ENCODE measurements at places on chromosomes 6 and 20.
A peak's percentile ranks its signal among the peaks of the same experiment; 100 is the strongest.

DNA sequence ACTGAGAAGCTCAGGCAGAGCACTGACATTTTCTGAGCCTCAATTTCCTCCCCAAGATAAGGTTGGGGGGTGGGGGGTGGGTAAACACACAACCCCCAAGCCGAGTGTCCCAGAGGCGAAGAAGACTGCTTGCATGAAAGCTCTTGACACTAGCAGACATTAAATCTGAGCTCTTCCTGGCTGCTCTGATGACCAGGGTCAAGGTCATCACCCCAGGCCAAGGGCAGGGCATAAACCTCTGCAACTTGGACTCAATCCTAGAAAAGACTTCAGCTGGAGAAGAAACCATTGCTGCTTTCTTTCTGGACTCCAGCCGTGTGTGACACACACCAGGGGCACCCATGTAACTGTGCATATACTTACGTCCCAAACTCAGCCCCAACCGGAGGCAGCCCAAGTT, 109.0 kb downstream of the BANF2 start:
- DNase-seq, result peak; percentile 43

DNA sequence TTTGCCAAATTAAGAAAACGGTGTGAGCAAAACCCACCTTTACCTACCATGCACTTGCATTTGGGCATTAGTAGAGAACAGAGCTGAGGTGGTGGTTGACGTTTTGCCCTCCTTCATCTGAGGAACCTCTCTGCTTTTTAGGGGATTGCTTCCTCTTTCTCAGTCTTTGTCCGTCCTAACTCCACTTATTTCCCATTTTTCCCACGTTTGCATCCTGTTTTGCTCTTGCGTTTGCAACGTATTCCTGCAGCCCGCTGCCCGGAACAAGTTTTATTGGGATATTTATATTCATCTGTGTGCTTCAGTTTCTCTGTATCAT, 374 bp upstream of the SERINC1 start:
- DNase-seq, result no peak

GRCh38 chr6:170277893-170278742, 12.8 kb downstream of the DLL1 start:
- no peak for DNase-seq

DNA sequence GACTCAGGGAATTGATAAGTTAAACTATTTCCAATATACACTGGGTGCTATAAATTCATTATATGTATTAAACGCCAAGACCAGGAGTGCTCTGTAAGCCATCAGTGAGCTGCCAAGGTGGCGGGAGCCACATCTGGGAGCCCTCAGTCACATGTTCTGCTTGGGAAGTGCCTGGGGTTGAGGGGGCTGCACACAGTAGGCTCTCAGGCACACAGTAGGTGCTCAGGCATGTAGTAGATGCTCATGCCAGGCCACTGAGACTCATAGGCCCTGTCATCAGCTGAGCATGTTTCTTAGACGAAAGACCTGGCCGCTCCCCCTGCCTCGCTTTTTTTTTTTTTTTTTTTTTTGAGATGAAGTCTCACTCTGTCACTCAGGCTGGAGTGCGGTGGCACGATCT, 83.3 kb upstream of the BHLHE23 start:
- DNase-seq, result no peak

DNA sequence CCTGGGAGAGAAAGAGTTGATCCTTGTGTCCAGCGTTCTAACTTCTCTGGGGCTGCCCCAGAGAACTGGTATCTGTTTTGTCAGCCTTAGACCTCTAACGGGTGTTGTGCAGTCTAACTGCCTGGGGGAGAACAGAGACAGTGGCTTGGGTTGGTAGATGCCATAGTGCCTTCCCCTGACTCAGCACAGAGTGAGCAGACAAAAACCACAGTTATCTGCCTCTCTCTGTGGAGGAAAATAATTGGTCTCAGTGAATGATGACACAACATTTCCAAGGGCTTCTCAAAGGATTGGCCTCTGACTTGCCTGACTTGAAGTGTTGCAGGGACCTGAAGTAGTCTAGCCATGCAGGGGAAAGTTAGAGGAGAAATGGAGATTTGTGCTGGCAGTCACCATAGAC, 226.2 kb upstream of the MAN1A1 start:
- no peak for DNase-seq

GRCh38 chr6:140459209-140459608, 1084.8 kb upstream of the CITED2 start:
- no peak for DNase-seq

DNA sequence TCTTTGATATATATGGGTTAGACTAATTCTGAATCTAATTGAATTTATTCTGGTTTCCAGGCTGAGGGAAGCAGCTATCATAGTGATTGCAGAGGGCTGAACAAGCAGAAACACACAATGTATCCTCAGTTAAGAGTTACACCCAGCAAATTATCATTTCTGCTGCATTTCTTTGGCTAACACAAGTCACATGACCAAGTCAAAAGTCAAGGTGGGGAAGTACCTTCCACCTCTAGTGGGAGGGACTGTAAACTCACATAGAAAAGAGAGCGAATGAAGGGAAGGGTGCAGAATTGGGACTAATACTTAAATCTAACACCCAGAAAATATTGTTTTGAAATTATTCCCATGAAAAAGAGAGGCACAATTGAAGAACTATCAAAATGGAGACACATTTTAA, 719.7 kb upstream of the MMS22L start:
- DNase-seq, result no peak

GRCh38 chr6:159309723-159310122, 140.5 kb downstream of the FNDC1 start:
- no peak for DNase-seq

DNA sequence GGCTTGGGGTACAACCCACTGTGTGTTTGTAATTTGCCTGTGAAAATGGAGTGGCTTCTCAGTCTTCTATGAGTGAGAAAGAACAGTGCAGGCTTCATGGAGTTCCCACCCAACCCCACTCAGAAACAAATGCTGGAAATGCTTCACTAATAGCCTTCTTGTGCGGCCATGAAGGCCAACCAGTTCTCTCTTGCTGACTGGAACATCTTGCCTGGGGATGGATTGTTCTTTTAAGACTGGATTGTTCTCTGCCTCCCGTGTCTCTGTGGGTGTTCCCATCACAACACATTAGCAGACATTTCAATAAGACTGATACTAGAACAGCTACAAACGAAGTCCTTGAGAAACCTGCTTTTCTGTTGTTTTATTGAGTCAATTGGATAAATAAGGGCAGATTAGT, 110.6 kb downstream of the PPP1R14C start:
- DNase-seq, result no peak

GRCh38 chr6:18527836-18528743, 140.9 kb downstream of the RNF144B start:
- no peak for DNase-seq

DNA sequence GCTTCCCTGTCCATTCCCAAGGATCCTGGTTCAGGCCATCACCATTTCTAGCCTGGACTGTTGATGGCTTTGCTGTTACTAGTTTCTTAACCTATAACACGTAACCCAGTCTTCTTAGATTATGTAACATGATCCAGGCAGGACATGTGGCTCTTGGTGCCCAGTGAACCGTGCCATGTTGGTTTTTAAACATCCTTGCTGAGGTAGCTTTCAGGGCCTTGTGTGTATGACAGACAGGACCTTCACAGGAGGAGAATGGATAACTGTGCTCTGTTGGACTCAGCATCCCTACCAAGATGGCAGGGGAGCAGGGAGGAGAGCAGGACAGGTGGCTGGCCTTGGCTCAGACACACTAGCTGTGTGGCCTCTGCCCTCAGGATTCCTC, 46.8 kb downstream of the PANK2 start:
- DNase-seq, result no peak

DNA sequence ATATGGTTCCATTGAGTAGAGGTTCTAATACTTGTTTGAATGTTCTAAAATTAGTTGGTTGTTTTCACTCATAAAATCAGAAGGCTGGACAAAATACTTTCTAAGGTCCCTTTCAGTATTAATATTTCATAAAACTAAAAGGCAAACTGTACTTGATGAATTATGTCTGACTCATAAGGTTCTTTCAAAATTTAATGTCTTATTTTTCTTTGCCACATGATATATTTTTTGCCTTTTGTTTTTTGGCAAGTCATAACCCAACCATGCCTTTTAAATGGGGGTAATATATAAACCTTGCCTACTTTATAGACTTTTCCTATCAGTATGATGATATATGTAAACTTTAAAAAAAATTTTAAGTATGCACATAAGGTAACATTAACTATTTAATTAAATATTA, 244.7 kb downstream of the PTPRK start:
- no peak for DNase-seq

DNA sequence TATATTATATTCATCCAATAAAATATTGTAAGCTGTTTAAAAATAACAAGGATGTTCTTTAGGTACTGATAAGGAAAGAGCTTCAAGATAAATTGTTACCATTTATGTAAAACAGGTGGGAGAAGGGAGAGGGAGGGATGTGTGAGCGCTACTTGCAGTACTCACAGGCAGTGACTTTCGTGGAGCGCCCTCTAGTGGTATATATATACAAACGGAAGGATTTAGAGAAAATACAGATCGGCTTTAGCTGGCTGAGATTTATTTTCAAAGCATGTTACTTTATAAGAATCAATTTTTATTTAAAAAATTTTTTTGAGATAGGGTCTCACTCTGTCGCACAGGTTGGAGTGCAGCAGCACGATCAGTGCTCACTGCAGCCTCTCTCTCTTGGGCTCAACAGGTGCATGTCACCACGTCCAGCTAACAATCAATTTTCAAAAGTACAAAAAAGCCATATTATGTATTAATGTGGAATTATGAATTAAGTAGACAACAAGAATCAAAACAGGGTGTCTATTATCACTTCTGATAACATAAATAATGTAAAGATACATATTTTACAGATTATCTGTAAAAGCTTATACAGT, 3.3 kb upstream of the MOG start:
- DNase-seq, result no peak

GRCh38 chr20:48621376-48622078, 206.3 kb downstream of the PREX1 start:
- DNase-seq, result no peak

DNA sequence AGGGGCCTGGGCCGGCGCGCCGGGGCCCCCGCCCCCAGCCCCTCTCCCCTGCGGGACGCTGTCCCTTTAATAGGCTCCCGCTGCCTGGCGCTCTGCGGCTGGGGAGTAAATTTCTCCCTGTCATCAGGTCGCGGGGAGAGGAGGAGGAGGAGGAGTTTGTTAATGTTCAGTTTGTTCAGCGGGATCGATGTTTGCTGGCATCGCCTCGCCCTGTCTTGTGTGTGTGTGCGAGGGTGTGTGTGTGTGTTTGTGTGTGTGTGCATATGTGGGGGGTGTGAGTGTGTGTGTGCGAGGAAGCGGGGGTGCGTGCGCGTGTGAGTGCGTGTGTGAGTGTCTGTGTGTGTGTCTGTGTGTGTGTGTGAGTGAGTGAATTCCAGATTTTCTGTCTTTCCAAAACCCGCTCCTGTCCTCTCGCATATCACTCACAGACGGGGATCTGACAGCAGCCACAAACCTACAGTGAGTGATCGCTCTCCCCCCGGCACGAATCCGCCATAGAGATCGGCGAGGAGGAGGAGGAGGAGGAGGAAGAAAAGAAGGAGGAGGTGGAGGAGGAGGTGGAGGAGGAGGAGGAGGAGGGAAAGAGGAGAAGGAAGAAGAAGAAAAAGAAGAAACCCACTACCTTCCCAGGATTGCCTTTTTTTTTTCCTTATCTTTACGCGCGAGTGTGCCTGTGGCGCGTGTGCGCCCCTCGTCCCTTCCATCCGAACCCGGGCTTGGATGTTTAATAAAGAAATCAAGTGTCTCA, at the start of gene TSHZ2:
TSS of gene TSHZ2 (plus strand) at position 169 of the 748 bp plus-strand sequence. CDS start 936 bp downstream, outside the sequence.
- peak; percentile 75 for DNase-seq

GRCh38 chr6:125008957-125009356, 46.7 kb downstream of the RNF217 start:
- no peak for DNase-seq

DNA sequence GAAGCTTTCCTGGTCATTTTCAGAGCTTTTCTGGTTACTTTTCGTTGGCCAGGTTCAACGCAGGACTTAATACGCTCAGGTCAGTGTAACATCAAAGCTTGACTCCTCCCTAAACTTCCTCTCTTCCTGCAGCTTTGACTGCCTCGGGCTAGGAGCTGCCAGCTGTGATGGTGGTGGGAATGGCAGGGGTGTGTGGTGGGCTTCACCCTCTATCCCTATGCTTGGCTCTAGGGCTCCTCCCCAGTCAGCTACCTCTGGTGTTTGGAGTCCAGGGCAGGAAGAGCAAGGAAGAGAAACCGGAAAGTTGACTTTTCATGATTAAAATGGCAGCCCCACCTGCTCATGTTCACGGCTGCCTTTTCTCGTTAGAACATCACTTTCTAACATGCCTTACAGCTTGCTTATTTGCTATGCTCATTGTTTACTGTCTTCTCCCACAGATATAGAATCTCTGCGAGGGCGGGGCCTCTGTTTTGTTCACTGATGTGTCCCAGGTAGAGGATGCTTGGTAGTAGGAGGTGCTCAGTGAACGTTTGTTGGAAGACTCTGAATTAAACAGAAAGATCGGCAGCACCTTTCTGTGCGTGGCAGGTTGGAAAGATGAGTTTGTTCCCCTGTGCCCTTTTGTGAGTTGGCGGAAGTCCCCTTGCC, 16.1 kb upstream of the PPP1R14C start:
- no peak for DNase-seq

GRCh38 chr6:29764422-29765196, 41.4 kb downstream of the HLA-F start:
- no peak for DNase-seq

DNA sequence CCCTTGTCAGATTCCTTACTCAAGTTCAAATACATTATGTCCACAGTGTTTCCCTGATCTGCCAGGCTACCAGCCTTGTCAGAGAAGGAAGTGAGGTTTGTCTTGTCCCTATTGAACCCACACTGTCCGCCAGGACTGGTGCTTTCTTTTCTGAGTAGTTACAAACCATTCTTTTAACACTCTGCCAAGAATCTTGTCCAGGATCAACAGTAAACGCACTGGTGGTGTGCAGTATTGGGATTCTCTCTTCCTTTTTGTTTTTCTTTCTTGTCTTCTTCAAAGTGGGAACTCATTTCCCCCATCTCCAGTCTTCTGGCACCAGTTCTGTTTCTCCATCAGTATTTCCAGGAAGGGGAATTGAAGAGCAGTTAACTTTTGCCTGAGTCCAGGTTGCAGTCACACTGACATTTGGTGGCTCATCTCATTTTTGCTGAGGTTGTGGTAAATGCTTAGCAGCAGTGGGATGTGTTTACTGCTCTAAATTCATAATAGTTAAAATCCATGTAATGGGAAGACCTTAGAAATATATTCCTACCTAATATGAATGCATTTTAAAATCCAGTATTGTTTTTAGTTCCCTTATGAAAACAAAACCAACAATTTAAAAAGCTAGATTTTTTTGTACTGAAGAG, 295.3 kb downstream of the PRL start:
- DNase-seq, result no peak

- DNase-seq, result no peak
Measured at GRCh38 chr6:21200134-21200870, 393.2 kb upstream of the SOX4 start.

DNA sequence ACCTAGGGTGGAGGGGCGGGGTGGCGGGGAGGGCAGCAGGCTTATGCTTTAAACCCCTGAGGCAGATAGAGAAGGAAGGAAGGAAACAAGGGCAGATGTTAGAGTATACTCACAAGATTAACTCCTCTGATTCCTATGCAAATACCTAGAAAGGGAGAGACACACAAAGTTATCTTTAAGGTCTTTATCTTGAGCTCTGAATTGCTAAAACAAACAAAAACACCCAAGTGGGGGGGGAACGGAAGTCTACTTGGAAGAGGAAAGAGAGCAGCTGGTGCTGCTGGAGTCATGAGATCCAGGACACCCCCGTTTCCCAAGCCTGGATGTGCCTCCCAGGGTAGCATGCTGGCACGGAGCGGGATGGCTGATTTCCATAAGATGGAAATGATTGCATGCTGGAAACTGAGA, 43.4 kb downstream of the PLAGL1 start:
- DNase-seq, result no peak

- no peak for DNase-seq
Measured at GRCh38 chr6:100194535-100194934, 200.5 kb upstream of the MCHR2 start.

All from tibial artery (tissue), 4 donors.